ENCODE measurements at places on chromosomes 6 and 20. TPM values are rescaled to one million over a fixed set of nuclear protein-coding genes. Genes with fewer than 3 reads are reported as not detected.

Gene PTK6
- total RNA-seq, result 2.5 TPM

Gene BICRAL
- total RNA-seq, result 3.0 TPM

Gene IER3
- 95.1 TPM for total RNA-seq

Gene GLP1R
- total RNA-seq, result not detected

Gene CLDN20
- not detected for total RNA-seq

Gene DACT2
- 0.15 TPM for total RNA-seq

Gene FAM217A
- total RNA-seq, result not detected

Gene LST1
- not detected for total RNA-seq

Gene PAX1
- total RNA-seq, result not detected

Gene BPIFA1
- not detected for total RNA-seq

Gene SPTLC3
- total RNA-seq, result not detected

Gene KCNK15
- 0.32 TPM for total RNA-seq

Gene VSX1
- total RNA-seq, result 0.43 TPM

Gene MAP1LC3A
- total RNA-seq, result 26.4 TPM

Gene ARMH2
- not detected for total RNA-seq

Gene OR2H1
- not detected for total RNA-seq

Gene SMIM13
- total RNA-seq, result 15.2 TPM

Gene GSTA3
- not detected for total RNA-seq

Gene ATP6V1G2
- total RNA-seq, result 0.72 TPM

Data from A549 treated with GW870086 at 1 μM for 4 hours (cell line).